EH (cell line): ENCODE measurements at places on chromosomes 12 and 14.

- peak; percentile 72 for DNase-seq
Observed at GRCh38 chr12:18462442-18462841, 201.1 kb downstream of the PIK3C2G start.

- no peak for DNase-seq
Observed at GRCh38 chr14:105881021-105881930, 354.9 kb downstream of the TMEM121 start.

GRCh38 chr12:65209655-65210043 is 40.3 kb downstream of the LEMD3 start:
- no peak for DNase-seq

DNA sequence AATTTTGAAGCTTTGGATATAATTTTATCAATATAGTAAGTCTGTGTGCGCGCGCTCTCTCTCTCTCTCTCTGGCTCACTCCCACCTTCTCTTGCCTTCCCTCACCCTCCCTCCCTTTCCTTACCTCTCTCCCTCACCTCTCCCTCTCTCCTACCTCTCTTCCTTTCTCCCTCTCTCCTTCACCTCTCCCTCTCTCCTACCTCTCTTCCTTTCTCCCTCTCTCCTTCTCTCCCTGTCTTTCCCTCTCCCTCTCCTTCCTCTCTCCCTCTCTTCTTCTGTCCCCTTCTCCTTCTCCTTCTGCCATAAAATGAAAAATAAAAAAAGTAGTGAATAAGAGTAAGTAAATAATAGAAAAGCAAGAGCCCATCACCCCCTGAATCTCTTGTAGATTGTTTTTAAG is 9.0 kb upstream of the NUDT4 start:
- DNase-seq, result no peak

DNA sequence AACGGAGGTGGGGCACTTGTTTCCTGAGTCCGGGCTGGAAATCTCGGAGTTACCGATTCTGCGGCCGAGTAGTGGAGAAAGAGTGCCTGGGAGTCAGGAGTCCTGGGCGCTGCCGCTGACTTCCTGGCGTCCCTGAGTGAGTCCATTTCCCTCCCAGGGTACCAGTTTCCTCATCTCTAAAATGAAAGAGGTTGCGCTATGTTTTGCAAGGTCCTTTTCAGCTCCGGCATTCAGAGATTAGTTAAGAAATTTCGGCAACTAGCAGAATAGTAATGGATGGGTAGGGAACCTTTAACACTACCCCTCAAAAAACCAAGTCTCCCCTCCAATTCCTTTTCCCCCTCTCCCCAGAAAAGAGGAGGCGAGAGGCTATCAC is 724 bp downstream of the BLOC1S1 start:
- DNase-seq, result no peak

DNA sequence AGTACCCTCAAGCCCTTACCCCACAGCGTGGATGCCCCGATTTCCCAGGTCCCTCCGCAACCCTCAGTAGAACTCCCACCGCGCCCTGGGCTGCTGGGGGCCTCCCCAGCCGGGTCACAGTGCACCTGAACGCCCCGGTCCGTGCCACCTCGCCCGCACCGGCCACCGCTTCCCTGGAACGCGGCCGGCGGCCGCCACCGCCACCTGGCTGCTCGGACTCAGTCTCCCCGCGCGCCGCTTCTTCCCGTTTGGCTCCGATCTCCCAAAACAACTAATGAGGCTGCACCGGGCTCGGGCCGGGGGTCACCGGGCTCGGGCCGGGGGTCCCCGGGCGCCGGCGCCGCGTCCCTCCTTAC is 1.0 kb downstream of the ITPK1 start:
- no peak for DNase-seq

DNA sequence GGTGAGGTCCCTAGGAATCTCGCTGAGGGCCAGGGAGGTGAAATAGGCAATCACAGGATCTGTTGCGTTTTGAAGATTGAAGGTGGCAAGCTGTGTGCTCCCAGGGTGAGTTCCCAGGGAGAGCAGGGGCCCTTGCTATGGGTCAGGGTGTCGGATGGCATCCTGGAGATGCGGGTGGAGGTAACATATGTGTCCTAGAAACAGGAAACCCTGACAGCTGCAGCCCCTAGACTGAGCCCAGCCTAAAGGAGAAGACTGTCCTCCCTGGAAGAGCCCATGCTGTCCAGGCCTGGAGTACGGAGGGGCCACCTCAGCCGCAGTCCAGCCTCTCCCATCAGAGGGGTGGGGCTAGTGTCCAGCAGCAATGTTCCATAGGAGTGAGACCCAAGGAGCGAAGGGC is 194.2 kb downstream of the NTF3 start:
- DNase-seq, result no peak

- DNase-seq, result no peak
Observed at GRCh38 chr12:120832737-120833136, 71.4 kb downstream of the SPPL3 start.

GRCh38 chr14:22554498-22555383 is 34.3 kb downstream of the DAD1 start:
- DNase-seq, result no peak
